Sigmoid colon (tissue), 7 donors: ENCODE measurements at places on chromosomes 12 and 14. TPM values are rescaled to one million over a fixed set of nuclear protein-coding genes. Genes with fewer than 3 reads are reported as not detected.

GRCh38 chr14:54369343-54369742, 27.5 kb upstream of the CDKN3 start:
- no peaks in the 10 kb centered on the region for H3K36me3 ChIP-seq
- no peak overlapping the region for H3K4me3 ChIP-seq
- H3K4me1 ChIP-seq: peaks cover 6% of the 10 kb centered on the region

- no peaks in the 10 kb centered on the region for H3K4me1 ChIP-seq
- no peak overlapping the region for H3K27ac ChIP-seq
- no peaks in the 10 kb centered on the region for H3K36me3 ChIP-seq
- no peaks in the 10 kb centered on the region for H3K27me3 ChIP-seq
These were observed 11.9 kb upstream of the SLC2A13 start for GRCh38 chr12:40117818-40118217.

Gene RDH16
- polyA plus RNA-seq: not detected

Gene NR4A1
- polyA plus RNA-seq: 65.9 TPM

GRCh38 chr14:100677554-100678468, 48.9 kb upstream of the DLK1 start:
- H3K27ac ChIP-seq: peak overlapping the region; percentile 75
- no peak overlapping the region for H3K4me3 ChIP-seq
- peaks cover 35% of the 10 kb centered on the region for H3K4me1 ChIP-seq
- no peaks in the 10 kb centered on the region for H3K27me3 ChIP-seq
- H3K36me3 ChIP-seq: no peaks in the 10 kb centered on the region

- H3K4me1 ChIP-seq: peaks cover 8% of the 10 kb centered on the region
- H3K4me3 ChIP-seq: no peak overlapping the region
- no peaks in the 10 kb centered on the region for H3K27me3 ChIP-seq
- DNase-seq: no peak
- no peaks in the 10 kb centered on the region for H3K36me3 ChIP-seq
These were observed 91.8 kb downstream of the PLXNC1 start for GRCh38 chr12:94240171-94240570.

DNA sequence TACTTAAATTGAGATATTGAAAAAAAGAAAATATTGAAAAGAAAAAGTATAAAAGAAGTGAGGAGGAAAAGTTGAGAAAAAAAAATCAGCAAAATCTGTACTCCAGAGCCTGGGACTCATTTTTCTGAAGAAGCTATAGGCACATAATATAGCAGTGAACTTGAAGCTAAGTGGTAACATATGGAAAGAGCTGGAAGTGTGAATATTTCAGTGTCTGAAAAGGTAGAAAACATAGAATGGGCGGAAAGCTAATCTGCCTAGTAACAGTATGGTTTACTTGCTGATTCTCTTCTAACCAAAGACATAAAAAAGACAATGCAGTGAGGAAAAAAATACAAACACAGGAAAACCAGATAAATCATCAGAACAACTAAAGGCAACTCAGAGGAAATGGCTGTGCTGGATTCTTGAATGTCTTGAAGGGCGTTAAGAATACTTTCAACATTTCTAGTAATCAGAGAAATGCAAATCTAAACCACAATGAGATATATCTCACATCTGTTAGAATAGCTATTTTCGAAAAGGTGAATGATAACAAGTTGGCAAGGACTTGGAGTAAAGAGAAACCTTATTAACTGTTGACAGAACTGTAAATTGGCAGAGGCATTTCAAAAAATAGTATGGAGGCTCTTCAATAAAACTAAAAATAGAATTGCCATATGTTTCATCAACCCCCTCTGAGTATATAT, 784.6 kb downstream of the LRFN5 start:
- no peaks in the 10 kb centered on the region for H3K4me1 ChIP-seq
- no peak overlapping the region for H3K4me3 ChIP-seq
- DNase-seq: no peak
- no peaks in the 10 kb centered on the region for H3K27me3 ChIP-seq
- H3K36me3 ChIP-seq: no peaks in the 10 kb centered on the region

DNA sequence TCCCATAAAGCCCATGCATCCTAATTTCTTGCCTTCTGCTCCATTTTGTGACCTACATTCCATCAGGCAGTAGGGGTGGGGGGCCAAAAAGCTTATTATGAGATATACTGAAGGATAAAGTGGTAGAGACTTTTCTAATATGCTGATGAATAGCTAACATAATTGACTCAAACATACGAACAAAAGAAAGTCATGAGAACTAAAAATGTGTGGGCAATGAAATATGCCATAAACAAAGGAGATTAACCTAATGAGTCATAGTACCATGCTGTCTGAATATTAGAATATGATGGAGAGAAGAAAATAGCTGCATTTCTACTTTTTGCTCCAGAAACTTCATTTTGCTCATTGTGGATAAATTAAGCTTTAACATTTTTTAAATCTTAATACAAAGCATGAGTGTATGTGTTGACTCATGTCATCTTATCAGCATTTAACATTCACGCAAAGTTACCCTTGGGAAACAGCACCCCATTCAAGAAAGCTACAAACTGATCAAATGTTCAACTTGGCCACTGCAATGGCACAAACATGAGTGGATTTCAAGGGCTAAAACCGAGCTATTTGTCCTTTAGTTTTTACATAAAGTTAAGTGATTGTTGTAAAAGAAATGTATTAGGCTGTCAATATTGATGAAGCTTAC, 64.0 kb upstream of the DIO2 start:
- H3K4me1 ChIP-seq: no peaks in the 10 kb centered on the region
- no peak overlapping the region for H3K4me3 ChIP-seq
- H3K27ac ChIP-seq: no peak overlapping the region
- DNase-seq: no peak
- H3K27me3 ChIP-seq: no peaks in the 10 kb centered on the region

- H3K4me1 ChIP-seq: peaks cover 22% of the 10 kb centered on the region
- DNase-seq: no peak
- no peaks in the 10 kb centered on the region for H3K36me3 ChIP-seq
- peak overlapping the region; percentile 56 for H3K27ac ChIP-seq
- H3K4me3 ChIP-seq: peak overlapping the region; percentile 52
These were observed 597 bp upstream of the GLTP start for GRCh38 chr12:109880938-109881337.

- H3K4me1 ChIP-seq: peaks cover 5% of the 10 kb centered on the region
- no peaks in the 10 kb centered on the region for H3K36me3 ChIP-seq
- no peak overlapping the region for H3K4me3 ChIP-seq
These were observed 174.5 kb downstream of the MYRFL start for GRCh38 chr12:69999561-69999960.

Gene MSI1
- 1.2 TPM for polyA plus RNA-seq

- no peak for DNase-seq
- no peak overlapping the region for H3K4me3 ChIP-seq
- H3K4me1 ChIP-seq: peaks cover 11% of the 10 kb centered on the region
- no peaks in the 10 kb centered on the region for H3K27me3 ChIP-seq
- no peaks in the 10 kb centered on the region for H3K36me3 ChIP-seq
These were observed 263.6 kb downstream of the TMEM117 start for GRCh38 chr12:44099486-44099885.

DNA sequence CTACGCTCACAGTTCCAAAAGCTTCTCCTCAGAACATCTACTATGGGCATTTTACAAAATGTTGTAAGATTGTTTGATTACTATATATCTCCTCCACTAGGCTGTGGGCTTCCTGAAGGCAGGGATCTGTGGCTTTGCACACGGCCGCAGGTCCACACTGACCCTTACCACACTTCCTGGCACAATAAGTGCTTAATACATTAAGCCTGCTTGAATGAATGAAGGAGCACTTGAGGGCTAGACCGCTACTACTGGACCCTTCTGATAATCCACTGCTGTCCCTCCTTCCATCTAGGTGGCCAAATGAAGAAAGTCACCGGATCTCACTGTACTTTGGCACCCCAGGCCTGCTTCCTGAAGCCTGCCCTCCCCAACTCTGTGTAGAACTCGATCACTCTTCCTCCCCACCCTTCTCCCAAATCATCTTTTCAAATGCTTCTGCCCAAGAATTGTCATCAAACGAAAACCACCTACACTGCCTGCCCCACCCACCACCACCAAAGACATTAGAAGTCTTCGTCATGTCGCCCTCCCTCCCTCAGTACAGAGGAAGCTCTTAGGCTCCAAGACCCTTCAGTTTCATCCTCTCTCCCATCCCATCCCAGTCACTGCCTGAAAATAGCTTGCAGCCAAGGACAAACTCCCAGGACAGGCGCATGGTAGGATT, 596 bp upstream of the ZBTB39 start:
- peaks cover 47% of the 10 kb centered on the region for H3K4me1 ChIP-seq
- DNase-seq: no peak
- no peak overlapping the region for H3K4me3 ChIP-seq
- H3K27ac ChIP-seq: peak overlapping the region; percentile 92
- peaks cover 28% of the 10 kb centered on the region for H3K36me3 ChIP-seq
- no peaks in the 10 kb centered on the region for H3K27me3 ChIP-seq

DNA sequence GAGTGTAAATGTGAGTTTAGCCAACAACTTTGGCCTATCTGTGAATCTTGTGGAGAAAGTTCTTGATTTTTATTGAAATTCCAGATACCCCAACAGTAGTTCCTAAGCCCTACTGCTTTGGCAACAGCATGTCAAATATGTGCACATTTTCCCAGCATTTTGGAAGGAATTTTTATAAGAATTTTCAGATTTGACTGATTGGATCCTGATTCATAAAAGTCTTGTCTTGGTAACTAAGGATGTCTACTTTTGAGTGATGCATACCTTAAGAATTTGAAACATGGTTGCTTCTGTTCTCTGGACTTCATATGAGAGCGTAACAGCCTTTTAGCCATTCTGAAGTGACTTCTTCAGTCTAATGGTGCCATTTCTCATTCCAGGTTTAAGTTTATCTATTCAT, 106.7 kb downstream of the ANO4 start:
- H3K27me3 ChIP-seq: no peaks in the 10 kb centered on the region
- H3K4me1 ChIP-seq: no peaks in the 10 kb centered on the region
- DNase-seq: no peak
- H3K4me3 ChIP-seq: no peak overlapping the region
- H3K36me3 ChIP-seq: no peaks in the 10 kb centered on the region

Gene KRT85
- not detected for polyA plus RNA-seq

DNA sequence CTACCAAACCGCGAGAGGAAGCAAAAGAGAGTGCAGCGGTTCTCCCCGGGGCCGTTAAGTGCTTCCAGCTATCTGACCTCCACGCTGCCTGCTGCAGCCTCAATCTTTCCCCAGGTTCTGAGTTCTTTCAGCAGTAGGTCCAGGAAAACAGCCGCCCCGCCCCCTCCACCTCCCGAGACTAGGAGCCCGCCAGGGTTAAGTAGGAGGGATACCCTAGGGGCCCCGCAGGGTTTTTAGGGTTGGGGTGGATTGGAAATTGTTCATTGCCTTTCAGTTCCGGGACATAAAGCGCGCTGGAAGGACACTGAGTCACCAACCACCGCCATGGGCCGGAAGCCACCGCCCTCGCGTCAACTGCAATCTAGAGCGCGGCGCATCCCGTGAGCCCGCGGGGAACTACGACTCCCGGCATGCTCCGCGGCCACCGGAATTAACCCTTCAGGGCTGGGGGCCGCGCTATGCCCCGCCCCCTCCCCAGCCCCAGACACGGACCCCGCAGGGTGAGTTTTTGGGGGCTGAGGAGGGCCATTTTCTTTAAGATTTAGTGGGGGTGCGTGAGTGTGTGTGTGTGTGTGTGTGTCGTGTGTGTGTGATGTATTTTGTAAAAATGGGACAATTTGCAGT, at the start of gene MYL6B:
Gene MYL6B (plus strand): TSS at position 456 of the 624 bp plus-strand sequence. CDS start 1,332 bp downstream, outside the sequence.
- H3K4me1 ChIP-seq: no peaks in the 10 kb centered on the region
- DNase-seq: peak; percentile 97
- no peaks in the 10 kb centered on the region for H3K27me3 ChIP-seq
- peak within 1 kb of the TSS; percentile 79 for H3K4me3 ChIP-seq
- peak within 1 kb of the TSS; percentile 96 for H3K27ac ChIP-seq

Gene DDN
- 0.69 TPM for polyA plus RNA-seq

- H3K4me1 ChIP-seq: no peaks in the 10 kb centered on the region
- DNase-seq: no peak
- no peak overlapping the region for H3K4me3 ChIP-seq
- no peaks in the 10 kb centered on the region for H3K36me3 ChIP-seq
- H3K27ac ChIP-seq: no peak overlapping the region
- no peaks in the 10 kb centered on the region for H3K27me3 ChIP-seq
These were observed 8.8 kb downstream of the IKBIP start for GRCh38 chr12:98635657-98636323.

DNA sequence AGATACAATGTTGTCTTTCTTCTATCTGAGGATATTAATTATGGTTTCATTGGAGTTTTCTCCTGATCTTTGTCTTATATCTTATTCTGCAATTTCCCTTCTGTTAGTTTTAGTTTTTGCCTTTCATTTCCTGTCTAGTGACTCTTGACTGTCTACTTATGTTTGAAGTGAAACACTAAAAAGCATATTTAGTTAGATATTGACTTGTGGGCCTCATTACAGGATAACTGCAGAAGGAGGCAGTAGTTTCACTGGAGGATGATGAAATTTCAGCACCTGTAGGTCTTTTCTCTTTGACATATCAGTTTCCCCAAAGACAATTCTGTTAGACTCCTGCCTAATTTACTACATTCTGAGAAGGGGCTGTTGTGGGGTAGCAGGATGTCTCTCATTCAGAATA, 97.5 kb upstream of the NEDD1 start:
- no peak for DNase-seq
- H3K36me3 ChIP-seq: no peaks in the 10 kb centered on the region
- H3K4me1 ChIP-seq: no peaks in the 10 kb centered on the region
- no peaks in the 10 kb centered on the region for H3K27me3 ChIP-seq
- H3K4me3 ChIP-seq: no peak overlapping the region

GRCh38 chr14:89264196-89264800, 152.7 kb downstream of the FOXN3 start:
- H3K27me3 ChIP-seq: no peaks in the 10 kb centered on the region
- H3K4me1 ChIP-seq: peaks cover 17% of the 10 kb centered on the region
- H3K4me3 ChIP-seq: no peak overlapping the region
- H3K36me3 ChIP-seq: no peaks in the 10 kb centered on the region
- DNase-seq: no peak
- H3K27ac ChIP-seq: no peak overlapping the region

Gene RNASE2
- 3.2 TPM for polyA plus RNA-seq

GRCh38 chr12:114209861-114210260, 196.1 kb downstream of the TBX5 start:
- H3K36me3 ChIP-seq: no peaks in the 10 kb centered on the region
- peaks cover 9% of the 10 kb centered on the region for H3K27me3 ChIP-seq
- no peak overlapping the region for H3K27ac ChIP-seq
- no peaks in the 10 kb centered on the region for H3K4me1 ChIP-seq
- no peak overlapping the region for H3K4me3 ChIP-seq
- DNase-seq: no peak

- H3K4me3 ChIP-seq: no peak overlapping the region
- H3K4me1 ChIP-seq: no peaks in the 10 kb centered on the region
- H3K27me3 ChIP-seq: no peaks in the 10 kb centered on the region
- no peaks in the 10 kb centered on the region for H3K36me3 ChIP-seq
These were observed 380.3 kb downstream of the CCER1 start for GRCh38 chr12:90574676-90575075.

DNA sequence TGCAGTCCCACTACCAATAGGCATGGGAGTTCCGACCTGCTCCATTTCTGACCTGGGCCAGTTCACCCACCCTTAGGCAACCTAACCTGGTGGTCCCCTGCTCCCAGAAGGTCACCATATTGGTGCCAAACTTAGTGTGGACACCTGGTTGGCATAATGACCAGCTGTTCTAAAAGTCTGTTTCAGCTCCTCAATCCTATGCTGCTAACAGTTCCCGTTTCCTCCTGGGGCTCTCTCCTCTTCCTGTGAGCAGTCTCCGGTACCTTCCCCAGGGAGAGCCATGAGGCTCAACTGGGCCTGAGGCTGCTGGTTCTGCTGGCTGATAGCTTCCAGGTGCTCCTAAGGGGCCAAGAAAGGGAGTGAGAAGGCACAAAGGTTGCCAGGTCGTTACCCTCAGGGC, 15.9 kb upstream of the BLTP3B start:
- no peak overlapping the region for H3K4me3 ChIP-seq
- DNase-seq: no peak
- H3K27me3 ChIP-seq: no peaks in the 10 kb centered on the region
- no peak overlapping the region for H3K27ac ChIP-seq

Gene KLRK1
- polyA plus RNA-seq: 2.4 TPM
